ENCODE measurements at places on chromosomes 12 and 14.

DNA sequence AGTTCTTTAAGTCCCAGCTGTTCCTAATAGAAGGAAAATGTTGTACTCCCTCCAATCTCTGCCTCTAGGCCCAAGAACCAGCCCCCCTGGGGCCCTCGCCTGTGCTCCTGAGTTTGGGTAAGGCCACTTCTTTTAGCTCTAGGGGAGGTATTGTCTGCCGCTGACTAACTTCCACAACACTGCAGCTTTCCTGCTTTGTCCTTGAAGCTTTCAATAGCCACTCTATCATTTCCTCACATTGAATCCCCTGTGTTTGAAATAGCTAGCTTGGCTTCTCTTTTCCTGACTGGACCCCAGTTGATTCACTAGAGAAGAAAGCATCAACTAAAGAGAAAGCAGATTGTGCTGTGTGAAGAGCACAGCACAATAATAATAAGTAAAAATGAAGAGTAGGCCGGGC, 28.8 kb downstream of the KRT80 start:
- DNase-seq, result no peak

DNA sequence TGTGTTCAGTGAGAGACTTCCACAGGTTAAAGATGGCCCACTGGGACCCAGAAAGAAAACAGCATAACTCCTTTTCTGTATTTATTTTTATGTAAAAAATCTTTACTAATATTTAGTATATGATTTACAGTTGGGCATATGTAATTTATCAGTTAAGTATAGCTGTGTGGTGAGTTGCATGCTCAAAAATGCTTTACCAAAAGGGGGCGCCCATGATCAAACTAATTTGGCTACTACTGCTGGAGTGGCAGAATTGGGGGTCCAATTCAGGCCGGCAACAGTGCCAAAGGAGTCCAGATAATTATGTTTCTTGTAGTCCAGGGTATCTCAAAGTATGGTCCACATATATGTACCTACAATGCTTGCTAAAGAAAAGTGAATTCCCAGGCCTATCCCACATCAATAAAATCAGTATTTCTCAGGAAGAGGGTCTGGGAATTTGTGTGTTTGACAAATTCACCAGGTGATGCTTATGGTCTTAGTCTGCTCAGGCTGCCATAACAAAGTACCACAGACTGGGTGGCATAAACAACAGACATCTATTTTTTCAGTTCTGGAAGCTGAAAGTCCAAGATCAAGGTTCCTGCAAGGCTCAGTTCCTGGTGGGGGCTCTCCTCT, 152.0 kb downstream of the KTN1 start:
- no peak for DNase-seq

- no peak for DNase-seq
These were observed 4.8 kb downstream of the SLC8A3 start for GRCh38 chr14:70183991-70184390.

- no peak for DNase-seq
These were observed 18.1 kb upstream of the PPP1R1A start for GRCh38 chr12:54606556-54606955.

DNA sequence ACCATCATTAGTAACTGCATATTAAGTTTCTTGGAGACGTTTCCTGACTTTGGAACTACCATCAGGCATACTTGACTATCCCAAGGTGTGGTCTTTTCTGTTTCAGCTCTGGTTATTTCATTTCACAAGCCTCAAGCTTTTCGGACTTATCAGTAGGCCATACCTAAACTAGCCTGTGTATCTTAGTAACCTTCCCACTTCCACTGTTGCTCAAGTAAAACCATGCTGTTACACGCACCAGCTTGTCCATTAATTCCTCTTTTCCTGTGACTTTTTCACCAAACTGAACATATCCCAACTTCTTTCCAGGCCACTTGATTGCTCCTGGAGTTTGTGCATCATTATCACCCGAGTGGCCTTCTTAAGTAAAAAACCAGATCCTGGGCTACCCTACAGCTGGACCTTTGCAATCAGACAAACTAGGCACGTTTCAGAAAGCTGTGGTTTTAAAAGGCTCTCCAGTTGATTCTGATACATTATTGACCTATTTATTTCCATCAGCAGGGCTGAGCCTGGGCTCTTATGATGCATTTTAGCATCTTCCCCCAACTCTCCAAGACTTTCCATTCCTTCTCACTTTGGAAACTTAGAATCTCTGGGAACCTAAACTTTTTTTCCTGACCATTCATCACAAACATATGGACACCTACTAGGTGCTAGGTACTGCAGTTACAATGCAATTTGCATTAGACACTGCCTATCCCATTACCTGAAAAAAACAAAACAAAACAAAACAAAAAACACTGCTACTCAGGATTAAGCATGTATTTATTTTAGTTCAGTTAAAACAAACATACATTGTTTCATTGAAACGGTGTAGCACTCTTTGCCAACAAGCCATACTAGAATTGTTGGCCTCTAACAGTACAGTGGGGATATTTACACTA, 14.9 kb downstream of the SLC38A2 start:
- no peak for DNase-seq

- no peak for DNase-seq
These were observed 49.0 kb upstream of the TMEM263 start for GRCh38 chr12:106906715-106907114.

DNA sequence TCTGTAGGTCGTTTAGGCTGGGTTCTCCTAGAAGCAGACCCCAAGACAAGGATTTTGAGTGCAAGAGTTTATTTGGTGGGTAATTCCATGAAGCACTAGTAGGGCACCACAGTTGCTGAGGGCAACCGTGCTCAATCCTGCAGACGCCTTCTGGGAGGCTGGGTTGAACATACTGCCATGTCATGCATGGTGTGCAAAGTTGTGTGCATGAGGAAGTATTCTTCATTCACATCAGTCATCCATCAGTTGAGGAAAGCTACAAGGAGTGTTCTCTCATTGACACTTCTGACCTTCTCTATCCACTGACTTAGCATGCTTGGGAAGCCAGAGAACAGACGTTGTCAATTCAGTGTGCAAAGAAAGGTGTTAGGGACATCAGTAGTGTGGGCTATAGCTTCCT, 179.2 kb downstream of the PTPN11 start:
- no peak for DNase-seq

DNA sequence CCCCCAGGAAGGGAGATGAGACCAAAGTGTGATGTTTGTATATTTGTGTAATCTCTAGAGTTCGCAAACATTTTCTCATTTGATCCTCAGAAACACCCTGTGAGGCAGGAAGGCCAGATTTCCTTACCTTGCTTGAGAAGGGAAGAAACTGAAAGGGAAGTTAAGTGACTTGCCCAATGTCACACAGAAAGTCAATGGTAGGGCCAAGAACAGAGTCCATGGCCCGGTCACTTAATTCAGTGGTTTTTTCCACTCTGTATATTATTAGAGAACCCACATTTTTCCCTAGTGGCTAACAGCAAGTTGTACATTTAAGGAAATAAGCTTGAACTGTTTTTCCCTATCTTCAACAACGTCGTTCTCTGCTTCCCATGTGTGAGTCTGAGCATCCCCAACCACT, 25.6 kb upstream of the CHPT1 start:
- DNase-seq, result no peak

DNA sequence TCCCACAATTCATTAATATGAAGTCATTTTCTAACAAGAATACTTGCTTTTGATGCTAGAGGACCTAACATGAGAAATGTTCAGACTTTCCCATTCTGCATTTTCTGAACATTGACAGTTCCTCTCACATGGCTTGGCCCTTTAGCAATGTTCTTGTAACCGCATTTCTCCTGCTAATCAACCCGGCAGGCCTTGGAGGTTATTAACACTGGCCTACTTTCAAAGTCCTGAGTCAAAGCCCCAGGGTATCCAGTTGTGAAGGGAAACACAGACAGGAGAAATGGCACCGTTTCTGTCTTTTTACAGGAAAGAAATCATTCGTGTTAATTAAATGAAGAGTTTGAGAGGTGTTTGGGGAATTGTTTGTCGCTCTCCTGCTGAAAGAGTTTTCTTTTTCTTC, 446.5 kb upstream of the MIS18BP1 start:
- no peak for DNase-seq

DNA sequence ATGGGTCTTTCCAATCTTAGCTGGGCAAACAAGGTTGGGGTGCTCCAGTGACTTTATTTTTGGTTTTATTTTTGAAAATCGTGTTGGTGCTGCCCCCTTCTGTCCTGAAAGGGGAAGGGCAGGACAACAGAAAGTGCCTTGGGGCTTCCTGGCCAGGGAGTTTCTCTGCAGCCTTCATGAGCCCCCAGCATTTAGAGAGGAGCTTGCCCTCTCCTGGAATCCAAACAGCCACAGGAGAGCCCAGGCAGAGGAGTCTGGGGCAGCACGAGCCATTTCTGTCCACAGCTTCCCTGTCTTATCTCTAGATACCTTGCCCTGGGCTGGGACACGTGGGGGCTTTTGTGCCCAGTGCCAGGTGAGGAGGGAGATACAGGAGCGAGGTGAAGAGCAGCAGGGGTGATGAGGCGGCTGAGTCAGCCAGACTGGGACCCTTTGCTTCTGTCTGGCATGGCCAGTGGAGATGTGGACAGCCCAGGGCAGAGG, 4.4 kb upstream of the C1RL start:
- DNase-seq, result no peak

DNA sequence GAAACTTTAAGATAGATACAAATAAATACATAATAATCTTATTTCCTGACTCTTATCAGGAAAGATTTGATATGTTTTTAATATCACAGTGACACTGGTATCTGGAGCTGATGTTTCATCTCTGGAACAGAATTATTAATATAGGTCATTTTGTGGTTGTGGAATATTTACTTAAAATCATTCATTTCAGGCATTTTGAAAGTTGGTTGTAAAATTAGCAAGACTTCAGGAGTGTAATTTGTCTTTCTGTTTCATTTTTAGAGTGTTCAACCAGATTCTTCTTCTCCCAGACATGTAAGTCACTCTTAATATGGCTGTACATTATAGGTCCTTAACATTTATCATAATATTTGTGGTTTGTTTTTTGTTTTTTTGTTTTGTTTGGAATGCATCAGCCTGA, 115.7 kb downstream of the PCNX1 start:
- no peak for DNase-seq

DNA sequence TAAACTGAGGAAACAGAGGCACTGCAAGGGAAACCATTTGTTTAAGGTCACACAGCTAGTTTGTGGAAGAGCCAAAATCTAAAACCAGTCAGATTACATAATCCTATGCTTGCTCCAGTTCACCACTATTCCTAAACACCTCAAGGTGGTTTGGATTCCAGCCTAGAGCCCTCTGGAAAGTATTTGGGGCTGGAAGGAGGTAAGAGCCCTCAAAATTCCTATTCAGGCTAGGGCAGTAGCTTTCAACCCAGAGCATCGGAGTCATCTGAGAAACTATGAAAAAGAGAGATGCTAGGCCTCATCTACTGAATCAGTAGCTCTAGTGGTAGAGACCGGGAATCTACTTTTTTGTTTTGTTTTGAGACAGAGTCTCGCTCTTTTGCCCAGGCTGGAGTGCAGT, 16.0 kb upstream of the SPPL3 start:
- no peak for DNase-seq

- DNase-seq, result no peak
These were observed 164.3 kb downstream of the GRIP1 start for GRCh38 chr12:66514581-66514980.

- DNase-seq, result no peak
These were observed 289.9 kb upstream of the SFSWAP start for GRCh38 chr12:131420867-131421447.

DNA sequence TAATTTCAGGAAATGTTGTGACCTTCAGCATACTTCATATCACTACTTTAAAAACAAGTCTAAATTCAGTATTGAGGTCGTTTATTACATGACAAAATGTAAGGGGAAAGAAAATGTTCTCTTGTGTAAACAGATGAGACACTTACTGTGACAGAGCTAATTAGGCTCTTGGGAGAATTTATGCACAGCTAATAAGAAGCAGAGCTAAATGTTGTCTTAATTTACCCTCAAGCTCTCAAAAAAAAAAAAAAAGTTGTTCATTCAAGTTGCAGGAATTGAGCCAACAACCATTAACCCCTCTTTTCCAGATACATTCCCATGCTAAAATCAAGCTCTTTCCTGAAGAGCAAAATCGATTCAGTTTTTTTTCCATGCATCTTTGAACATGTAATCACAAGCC, 1419.4 kb downstream of the FSCB start:
- DNase-seq, result no peak

- no peak for DNase-seq
These were observed 39.0 kb downstream of the DCAF4 start for GRCh38 chr14:72965249-72965648.

- no peak for DNase-seq
These were observed 50.3 kb downstream of the NOC4L start for GRCh38 chr12:132194556-132194955.

- no peak for DNase-seq
These were observed 80.7 kb downstream of the RAD51B start for GRCh38 chr14:67900231-67900630.

- no peak for DNase-seq
These were observed 6.0 kb downstream of the PHETA1 start for GRCh38 chr12:111362687-111363475.

- no peak for DNase-seq
These were observed 2.9 kb downstream of the RNF212B start for GRCh38 chr14:23240661-23241060.

All from NCI-H774 (cell line).